ENCODE measurements at places on chromosomes 7 and 10.

DNA sequence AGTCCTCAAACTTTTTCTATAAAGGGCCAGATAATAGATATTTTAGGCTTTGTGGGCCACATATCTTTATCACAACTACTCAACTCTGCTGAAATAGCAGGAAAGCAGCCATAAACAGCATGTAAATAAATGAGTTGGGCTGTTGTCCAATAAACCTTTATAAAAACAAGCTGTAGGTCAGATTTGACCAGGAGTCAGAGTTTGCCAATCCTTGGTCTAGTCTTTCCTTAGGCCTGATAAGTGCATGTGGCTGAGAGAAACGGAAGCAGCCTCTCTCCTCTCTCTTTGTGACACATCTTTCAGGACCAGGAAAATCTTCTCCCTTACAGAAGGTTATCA lies 724.5 kb downstream of the GRID1 start:
- DNase-seq, result no peak

DNA sequence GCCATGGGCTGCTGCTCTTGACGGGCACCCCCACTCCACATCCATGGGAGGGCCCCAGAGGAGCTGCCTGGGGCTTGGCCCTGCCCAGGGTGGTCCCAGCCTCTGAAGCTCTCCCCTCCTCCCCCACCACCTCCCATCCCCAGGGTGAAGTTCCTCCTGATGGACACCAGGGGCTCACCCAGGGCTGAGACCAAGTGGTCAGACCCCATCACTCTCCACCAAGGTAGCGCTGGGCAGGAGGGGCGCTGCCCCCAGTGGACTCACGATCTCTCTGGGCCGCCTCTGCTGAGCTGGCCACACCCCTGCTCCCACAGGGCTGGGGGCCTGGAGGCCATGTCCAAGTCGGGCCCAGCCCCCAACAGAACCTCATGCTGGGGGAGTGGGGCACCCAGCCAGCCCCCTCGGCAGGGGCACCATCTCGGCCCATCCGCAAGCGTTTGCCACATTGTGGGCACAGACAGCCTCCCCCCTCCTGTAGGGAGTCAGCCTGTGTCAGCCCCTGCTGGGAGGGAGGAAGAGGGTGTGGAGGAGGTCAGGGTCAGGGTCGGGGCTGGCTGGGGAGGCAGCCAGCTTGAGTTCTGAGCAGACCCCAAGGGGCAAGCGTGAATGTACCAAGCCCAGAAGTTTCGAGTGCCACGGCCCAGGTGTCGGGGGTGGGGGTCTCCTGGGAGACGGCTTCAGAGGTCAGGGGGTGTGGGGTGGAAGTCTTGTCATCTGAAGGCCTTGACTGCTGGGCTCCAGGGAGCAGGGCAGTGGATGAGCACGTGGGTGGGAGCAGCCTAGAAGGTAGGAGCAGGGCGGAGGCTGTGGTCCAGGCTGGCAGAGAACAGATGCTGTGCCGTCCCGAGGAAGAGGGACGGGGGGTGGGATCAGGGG lies 2.8 kb downstream of the UPK3B start:
- DNase-seq, result no peak

- no peak for DNase-seq
Observed at GRCh38 chr7:141387521-141388217, 163.5 kb upstream of the AGK start.

GRCh38 chr7:2580636-2581035 lies 21.9 kb downstream of the IQCE start:
- no peak for DNase-seq

- DNase-seq, result no peak
Observed at GRCh38 chr10:119516381-119517234, 25.9 kb downstream of the RGS10 start.

GRCh38 chr7:69825113-69825972 lies 227.1 kb downstream of the AUTS2 start:
- no peak for DNase-seq

DNA sequence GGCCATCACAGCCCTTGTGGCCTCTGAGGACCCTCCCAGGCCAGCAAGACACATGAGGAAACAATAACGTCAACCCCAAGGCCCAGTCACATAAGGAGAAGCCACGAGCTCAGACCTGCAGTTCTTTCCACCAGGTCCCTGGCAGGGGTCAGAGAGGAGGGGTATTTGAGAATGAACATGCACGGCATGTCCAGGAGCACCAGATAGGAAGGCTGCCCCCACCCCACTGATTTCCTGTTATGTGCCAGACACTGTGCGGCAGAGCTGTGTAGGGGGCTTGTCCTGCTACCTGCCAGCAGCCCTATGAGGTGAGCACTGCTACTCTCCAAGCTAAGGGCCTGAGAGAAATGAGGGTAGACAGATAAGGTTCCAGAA lies 40.7 kb upstream of the ZMIZ1 start:
- DNase-seq, result no peak

DNA sequence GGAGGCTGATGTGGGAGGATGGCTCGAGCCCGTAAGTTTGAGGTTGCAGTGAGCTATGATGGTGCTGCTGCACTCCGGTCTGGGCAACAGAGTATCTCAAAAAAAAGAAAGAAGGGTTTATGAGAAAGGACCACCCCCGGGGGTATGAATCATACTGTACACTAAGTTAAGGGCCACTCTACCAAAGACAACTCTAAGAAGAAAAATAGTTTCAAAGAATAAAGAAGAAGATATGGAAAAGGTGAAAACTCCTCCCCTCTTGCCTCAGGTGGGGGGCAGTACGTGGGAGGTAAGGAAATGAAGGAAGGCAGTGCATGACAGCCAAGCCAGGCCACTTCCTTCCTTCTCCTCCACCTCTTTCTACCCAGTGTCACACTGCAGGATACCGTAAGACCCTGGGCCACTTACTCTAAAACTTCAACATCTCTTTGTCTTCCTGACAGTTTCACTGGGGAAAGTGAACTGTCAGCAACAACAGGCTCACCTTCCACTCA lies 61.3 kb downstream of the PIP4K2A start:
- DNase-seq, result no peak

DNA sequence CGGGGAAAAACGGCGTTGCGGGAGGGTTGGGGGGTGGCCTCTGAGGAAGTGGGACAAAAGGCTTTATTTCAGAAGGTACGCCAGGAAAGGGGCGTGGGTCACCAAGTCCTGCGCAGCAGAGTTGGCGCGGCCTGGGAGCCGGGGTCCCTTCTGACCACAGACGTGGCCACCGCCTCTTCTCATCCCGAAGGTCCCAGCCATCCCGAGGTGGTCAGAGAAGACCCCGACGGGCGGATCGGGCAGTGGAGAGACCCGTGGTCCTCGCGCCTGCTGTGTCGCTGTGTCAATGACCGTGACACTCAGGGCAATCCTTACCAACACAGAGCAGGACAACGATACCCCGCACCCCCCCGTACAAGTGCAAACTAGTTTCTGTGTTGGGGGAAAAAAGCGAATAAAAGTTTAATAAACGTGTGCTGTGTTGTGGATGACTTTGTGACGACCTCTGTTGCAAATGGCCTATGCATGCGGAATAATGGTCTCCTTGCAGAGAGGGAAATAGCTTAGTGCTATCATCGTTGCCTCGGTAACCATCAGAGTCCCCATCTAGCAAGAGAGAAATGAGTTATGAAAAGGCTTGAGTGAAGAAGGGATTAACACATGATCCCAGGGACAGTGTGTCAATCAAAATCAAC lies 19.4 kb upstream of the GATA3 start:
- no peak for DNase-seq

- no peak for DNase-seq
Observed at GRCh38 chr10:45646384-45647050, 26.1 kb downstream of the ZFAND4 start.

- no peak for DNase-seq
Observed at GRCh38 chr10:8975535-8975934, 921.0 kb downstream of the GATA3 start.

GRCh38 chr7:129149511-129149910 lies 5.0 kb downstream of the TSPAN33 start:
- DNase-seq, result no peak

DNA sequence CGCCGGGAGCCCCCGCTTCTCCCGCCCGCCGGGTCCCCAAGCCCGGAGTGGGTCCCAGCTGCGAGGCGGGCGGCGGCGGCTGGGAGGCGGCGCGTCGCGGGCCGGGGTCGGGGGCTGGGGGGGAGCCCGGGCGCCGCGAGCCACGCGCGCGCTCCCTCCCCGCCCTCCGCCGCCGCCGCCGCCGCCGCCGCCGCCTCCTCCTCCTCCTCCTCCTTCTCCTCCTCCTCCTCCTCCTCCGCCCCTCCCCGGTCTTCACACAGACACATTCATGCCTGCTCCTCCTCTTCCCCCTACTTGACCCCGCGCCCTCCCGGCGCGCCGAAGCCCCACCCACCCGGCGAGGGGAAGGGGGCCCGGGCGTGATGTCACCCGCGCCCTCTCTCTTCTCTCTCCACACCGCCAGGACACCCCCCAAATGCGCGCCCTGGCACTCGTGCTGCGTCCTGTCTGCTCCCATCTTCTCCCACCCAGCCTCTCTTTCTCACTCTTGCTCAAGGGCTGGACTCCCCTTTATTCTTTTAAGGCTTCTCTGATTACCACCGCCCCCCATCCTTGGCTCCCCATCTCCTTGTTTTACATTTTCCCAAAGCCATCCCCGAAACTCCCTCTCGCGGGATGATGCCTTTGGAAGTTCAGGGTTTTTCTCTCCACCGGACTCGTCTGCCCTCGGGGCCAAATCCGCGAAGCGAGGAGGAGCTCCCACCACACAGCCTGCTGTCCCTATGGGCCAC lies 967 bp upstream of the GLI3 start:
- DNase-seq, result no peak

DNA sequence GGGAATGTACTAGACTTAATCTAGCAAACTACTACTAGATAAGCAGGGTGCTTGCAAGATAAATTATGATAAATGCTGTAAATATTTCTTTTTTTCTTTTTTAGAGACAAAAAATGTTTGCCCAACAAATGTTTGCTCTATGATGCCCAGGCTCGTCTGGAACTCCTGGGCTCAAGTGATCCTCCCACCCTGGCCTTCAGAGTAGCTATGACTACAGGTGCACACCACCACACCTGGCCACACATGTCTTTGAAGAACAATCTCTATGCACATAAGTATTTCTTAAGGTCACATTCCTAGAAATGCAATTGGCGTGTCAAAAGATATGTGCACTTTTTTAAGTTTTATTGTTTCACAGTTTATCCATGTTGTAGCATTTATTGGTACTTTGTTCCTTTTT lies 179.6 kb upstream of the FRMD4A start:
- no peak for DNase-seq

GRCh38 chr7:96539471-96539870 lies 170.2 kb downstream of the SEM1 start:
- DNase-seq, result no peak

- no peak for DNase-seq
Observed at GRCh38 chr10:87546210-87546609, 41.5 kb downstream of the MINPP1 start.

DNA sequence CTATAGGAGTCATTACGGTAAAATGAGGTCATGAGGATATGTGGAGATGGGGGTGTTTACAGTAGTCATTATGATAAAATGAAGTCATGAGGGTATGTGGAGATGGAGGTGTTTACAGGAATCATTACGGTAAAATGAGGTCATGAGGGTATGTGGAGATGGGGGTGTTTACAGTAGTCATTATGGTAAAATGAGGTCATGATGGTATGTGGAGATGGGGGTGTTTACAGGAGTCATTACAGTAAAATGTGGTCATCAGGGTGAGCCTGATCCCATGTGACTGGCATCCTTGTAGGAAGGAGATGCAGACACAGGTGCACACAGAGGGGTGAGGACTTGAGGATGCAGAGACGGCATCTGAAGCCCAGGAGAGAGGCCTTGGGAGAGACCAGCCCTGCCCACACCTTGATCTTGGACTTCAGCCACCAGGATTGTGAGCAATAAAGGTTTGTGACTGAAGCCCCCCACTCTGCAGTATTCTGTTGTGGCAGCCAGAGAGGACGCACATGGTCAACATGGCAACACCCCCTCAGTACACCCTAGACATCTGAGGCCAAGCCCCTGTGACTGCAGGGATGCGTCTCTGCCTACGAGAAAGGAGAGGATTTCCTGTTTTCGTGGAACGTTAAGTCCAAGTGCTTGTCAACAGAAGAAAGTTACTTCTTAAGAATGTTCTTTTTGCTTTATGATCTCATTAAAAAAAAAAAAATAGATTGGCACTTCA lies 544.4 kb downstream of the DNAJB6 start:
- no peak for DNase-seq

- DNase-seq, result no peak
Observed at GRCh38 chr10:118911363-118911762, 118.2 kb upstream of the NANOS1 start.

DNA sequence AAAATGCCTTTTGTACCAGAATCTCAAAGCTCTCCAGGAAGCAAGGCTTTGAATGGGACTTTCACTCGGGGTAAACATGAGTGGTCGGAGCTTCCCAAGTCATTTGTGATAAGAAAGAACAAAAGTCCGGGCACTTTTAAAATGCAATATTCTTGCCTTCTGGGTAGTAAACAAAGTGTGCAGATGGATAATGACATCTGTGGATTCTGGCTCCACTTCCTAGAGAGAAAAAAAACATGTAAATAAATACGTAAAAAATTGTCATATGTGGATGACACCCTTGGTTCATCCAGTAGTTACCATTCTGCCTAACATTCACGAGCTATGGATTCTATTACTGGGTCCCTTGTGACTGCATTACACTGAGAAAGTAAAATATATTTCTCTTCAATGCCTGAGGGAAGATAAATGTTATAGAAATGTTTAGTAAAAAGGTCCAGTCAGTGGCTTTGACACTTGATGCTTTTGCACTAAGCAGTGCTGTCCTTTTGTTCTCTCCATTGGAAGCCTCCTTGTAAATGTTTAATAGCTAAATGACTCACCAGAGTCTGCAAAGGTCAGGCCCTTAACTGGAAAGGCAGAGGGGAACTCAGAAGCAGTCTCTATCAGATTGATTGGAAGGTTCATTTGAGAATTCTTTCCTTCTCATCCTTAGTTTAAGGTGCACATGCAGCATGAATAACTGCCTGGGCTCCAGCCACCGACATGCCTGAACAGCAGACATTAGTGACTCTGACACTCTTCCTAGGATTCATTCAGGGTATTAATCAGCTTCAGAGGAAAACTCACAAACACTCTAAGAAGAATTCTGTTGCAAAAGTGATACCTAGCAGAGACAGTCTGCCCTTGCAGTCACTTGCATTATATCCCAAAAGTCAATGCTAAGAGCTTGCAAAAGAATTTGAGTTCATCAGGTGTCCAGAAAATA lies 11.7 kb upstream of the EDRF1 start:
- DNase-seq, result no peak

DNA sequence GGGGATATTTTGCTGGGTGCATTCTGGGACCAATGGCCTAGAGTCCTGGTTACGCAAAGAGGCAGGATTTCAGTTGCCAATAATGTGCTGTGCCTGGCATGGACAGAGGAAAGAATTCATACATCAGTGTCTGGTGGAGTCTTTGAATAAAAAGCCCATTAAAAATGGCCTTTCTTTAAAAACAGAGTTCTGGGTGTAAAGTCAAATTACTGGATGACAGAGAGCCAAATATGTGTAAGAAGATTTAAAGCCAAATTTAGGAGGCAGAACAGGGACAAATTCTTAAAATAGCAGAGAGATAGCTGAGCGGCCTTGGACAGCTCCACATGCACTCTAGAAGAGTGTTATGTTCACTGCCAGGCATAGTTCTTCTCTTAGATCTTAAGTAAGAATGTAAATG lies 60.8 kb upstream of the MEOX2 start:
- DNase-seq, result no peak

Measured in T1000 (cell line).